ENCODE measurements at places on chromosomes 4 and X.
A peak's percentile ranks its signal among the peaks of the same experiment; 100 is the strongest.

DNA sequence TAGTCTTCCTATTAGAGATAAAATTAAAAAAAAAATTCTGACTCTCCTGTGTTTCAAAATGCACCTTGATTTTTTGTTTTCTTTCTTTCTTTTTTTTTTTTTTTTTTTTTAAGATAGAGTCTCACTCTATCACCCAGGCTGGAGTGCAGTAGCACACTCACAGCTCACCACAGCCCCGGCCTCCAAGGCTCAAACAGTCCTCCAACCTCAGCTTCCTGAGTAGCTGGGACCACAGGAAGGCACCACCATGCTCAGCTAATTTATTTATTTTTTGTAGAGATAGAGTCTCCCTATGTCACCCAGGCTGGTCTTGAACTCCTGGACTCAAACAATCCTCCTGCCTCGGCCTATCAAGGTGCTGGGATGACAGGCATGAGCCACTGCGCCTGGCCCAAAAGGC, 41.1 kb upstream of the TMEM184C start:
- no peak for DNase-seq

DNA sequence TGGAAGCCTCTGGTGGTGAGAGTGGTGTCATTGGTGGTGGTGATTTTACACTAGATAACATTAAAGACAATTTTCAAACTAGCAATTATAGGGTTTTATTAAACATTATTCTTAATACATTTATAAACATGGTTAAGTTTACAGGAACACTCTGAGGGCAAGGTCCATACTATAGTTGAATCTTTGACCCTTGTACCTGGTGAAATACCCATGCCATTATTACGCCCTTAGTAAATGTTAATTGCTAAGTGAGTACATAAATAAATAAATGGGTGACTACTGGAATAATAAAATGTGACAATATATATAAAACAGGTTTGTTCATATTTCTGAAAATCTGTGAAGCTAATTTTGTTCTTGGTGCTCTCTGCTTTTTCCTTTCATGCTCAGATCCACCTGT, 13.6 kb upstream of the CLNK start:
- DNase-seq, result no peak

DNA sequence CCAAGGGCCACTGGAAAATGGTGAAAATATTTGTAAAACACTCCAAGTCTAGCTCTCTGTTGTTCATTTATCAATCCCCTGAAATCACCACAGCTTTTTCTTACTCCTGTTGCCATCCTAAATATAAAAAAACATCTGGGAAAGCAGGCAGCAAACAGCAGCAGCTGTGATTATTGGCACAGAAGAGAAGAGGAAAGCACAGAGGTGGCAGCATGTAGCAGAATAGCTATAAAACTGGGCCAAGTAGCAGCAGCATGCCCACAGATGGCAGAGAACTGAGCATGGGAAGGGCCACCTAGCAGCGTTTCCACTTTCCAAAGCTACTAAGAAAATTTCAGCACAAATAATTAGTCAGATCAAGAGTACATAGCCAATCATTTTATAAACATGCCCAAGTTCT, 307.2 kb downstream of the SLC7A11 start:
- no peak for DNase-seq

GRCh38 chr4:2251073-2251794, 9.3 kb upstream of the HAUS3 start:
- DNase-seq, result no peak

GRCh38 chr4:86019906-86020305, 339.9 kb downstream of the MAPK10 start:
- no peak for DNase-seq

- no peak for DNase-seq
Measured at GRCh38 chr4:5959211-5959982, 58.8 kb downstream of the C4orf50 start.

- DNase-seq, result no peak
Measured at GRCh38 chrX:38166478-38167083, 54.1 kb downstream of the SRPX start.

- peak; percentile 4 for DNase-seq
Measured at GRCh38 chr4:25155947-25156346, 4.3 kb downstream of the SEPSECS start.

GRCh38 chr4:139175646-139176301, 1.2 kb downstream of the ELF2 start:
- peak; percentile 53 for DNase-seq

- no peak for DNase-seq
Measured at GRCh38 chrX:130702867-130703707, 199.9 kb downstream of the ENOX2 start.

GRCh38 chr4:3611778-3612177, 79.6 kb upstream of the LRPAP1 start:
- no peak for DNase-seq

DNA sequence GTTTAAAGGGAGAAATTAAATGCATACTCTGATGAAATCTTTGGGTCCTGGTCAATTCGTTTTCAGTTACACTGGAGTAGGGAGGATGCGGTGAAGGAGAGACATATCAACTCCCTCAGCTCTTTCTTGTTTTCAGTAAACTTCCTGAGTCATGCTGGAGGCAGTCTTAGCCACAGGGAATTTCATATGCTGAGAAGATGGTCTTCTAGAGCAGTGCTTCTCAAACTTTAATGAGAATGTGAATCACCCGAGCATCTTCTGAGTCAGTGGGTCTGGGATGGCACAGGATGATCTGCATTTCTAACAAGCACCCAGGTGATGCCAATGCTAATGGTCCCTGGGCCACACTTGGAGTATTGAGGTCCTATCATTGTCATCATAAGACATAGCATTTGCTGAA, 214.5 kb downstream of the KIT start:
- no peak for DNase-seq

GRCh38 chr4:4338210-4339001, 48.4 kb downstream of the ZBTB49 start:
- no peak for DNase-seq

- DNase-seq, result no peak
Measured at GRCh38 chr4:30770049-30770549, 49.9 kb downstream of the PCDH7 start.

DNA sequence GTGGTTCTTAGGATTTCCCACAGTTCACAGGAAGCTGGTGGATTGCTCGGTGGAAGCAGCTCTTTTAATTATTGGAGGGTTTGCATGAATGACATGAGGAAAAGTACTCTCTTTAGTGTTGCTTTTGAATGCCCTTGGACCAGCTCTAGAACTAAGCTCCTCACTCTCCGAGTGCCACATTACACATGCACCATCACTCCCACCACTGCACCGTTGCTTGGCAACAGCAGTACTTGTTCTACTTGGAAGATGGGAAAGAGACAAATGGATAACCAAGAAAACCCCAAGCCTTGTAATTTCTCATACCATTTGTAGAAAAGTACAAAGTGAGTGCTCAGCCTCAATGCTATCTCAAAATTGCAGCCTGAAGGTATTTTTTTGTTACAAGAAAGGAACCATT, 620.2 kb upstream of the BOD1L1 start:
- no peak for DNase-seq

DNA sequence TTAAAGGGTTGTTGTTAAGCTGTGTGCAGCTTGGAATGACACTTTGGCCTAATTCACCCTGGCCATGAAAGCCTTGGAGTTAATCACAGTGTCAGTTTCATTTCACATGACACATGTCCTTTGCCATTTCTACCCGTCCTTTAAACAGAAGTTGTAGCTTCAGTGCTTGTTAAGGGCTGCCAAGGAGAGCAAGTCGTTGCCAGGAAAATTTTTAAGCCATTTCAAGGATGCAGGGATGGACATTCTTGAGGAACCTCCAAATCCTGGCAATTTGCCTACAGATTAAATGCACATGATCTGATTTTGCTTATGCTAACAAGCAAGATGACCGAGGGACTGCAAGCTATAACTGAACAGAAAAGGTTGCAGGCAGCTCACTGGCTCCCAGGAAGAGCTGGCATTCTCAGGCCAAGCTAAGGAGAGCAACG, 40.5 kb downstream of the SETD7 start:
- no peak for DNase-seq

Measured in NCI-H526 (cell line).